ENCODE measurements at places on chromosomes 4 and X. TPM values are rescaled to one million over a fixed set of nuclear protein-coding genes. Genes with fewer than 3 reads are reported as not detected.

DNA sequence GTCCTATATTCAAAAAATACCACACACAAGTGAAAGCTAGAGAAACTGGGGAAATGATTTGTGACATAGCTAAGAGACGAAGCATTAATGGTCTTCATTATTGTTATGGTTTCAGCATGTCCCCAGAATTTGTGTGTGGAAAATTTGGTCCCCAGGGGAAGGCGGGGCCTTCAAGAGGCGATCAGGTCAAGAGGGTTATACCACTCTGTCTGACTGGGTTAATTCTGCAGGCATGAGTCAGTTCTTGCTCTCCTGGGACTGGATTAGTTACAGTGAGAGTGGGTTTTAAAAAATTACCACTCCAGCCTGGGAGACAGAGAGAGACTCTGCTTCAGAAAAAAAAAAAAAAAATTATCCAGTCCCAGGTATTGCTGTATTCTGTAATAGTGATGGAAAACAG, 2.1 kb upstream of the MTNR1A start:
- no peak for DNase-seq

DNA sequence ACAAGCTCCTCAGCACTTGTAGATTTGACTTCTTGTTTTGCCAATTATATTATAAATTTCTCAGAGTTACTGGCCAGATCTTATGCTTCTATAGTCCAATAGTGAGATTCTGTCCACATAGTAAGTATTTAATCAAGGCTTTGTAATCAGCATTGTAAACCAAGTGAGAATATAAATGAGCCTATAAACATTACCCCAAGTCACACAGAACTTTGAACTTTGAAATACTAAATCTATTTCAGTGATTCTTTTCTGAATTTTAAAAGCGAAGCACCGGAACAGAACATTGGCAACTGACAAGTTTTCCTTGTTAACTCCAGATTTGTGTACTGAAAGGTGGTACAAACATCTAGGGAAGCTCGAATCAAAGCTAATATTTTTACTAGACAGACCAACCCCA, 37.2 kb downstream of the PPM1K start:
- DNase-seq = no peak

DNA sequence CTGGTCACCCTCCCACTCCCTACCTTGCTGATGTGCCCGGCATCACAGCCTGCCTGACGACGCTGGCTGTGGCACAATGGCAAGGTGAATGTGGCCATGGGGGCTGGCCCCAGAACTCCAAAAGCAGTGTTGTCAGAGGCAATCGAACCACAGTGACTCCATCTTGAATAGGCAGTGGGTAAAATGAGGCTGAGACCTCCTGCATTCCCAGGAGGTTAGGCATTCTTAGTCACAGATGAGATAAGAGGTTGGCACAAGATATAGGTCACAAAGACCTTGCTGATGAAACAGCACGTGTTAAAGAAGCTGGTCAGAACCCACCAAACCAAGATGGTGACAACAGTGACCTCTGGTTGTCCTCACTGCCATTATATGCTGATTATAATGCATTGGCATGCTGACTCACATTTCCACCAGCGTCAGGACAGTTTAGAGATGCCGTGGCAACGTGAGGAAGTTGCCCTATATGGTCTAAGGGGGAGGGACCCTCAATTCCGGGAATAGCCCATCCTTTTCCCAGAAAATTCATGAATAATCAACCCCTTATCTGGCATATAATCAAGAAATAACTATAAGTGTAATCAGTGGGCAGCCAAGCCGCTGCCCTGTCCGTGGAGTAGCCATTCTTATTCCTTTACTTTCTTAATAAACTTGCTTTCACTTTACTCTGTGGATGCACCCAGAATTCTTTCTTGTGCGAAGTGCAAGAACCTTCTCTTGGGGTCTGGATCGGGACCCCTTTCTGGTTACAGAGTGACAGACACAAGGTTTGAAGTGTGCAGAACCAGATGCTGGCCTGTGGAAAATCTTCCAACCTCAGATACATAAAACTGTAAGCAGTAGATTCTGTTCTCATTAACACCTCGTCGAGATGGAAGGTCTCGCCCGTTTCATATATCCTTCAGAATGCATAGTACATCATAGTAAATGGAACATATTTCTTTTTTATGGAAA, 26.8 kb upstream of the CLDN24 start:
- DNase-seq = no peak

- no peak for DNase-seq
These were observed 253.0 kb downstream of the TECRL start for GRCh38 chr4:64156253-64156652.

GRCh38 chr4:188268131-188268908, 129.1 kb downstream of the TRIML1 start:
- no peak for DNase-seq

- DNase-seq = no peak
These were observed 297.2 kb upstream of the AADAT start for GRCh38 chr4:170386971-170387370.

- no peak for DNase-seq
These were observed 2209.1 kb downstream of the ARAP2 start for GRCh38 chr4:34035225-34035624.

GRCh38 chr4:26687728-26688127, 103.8 kb downstream of the TBC1D19 start:
- no peak for DNase-seq

DNA sequence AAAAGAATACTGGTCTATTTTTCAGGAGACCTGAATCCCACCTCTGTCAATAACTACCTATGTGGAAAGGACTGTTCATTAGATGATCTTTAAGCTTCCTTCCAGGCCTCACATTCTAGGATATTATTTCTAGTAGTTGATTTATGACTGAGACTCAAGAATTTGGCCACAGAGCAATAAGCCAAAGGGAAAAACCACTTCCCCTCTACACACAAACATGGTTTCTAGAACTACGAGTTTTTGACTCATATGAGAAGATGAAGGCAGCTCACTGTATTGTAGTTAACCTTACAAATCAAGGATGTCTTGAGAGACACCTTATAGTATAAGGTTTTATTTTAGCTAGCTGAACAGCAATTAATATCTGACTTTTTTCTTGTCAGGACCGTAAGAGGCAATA, 36.9 kb upstream of the GDPD2 start:
- no peak for DNase-seq

Gene RS1
- not detected for total RNA-seq

GRCh38 chr4:84849051-84849640, 117.3 kb downstream of the WDFY3 start:
- DNase-seq = no peak

Gene MAGEC2
- not detected for total RNA-seq

Gene CPEB2
- 17.6 TPM for total RNA-seq

Gene TRIM60
- total RNA-seq = not detected

Gene BEND2
- total RNA-seq = not detected

DNA sequence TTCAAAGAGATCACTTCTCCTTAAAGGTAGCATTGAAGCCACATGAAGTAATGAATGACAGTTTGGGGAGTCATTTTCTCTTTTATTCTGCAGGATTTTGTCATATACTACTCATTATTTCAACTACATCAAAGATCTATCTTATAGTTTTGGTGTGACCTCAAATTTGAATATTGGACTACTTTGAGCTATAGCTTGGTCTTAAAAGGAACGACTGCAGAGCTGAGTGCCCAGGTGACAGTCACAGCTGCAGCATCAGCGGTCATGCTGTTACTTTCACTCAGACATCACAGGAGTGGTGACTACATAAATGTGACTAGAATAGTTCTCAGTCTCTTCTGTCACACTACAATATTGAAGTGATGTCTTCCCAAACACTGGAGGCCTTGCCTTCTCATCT, 10.7 kb upstream of the SPCS3 start:
- peak; percentile 14 for DNase-seq

Gene XK
- 0.34 TPM for total RNA-seq

GRCh38 chr4:189237340-189237739, 703.3 kb upstream of the FRG1 start:
- no peak for DNase-seq

All from B cell (primary cell).